ENCODE measurements at places on chromosomes 4 and X.

- no peak for DNase-seq
Observed at GRCh38 chr4:100926039-100926717, 408.4 kb upstream of the EMCN start.

- DNase-seq = no peak
Observed at GRCh38 chrX:129642641-129643040, 12.1 kb downstream of the APLN start.

DNA sequence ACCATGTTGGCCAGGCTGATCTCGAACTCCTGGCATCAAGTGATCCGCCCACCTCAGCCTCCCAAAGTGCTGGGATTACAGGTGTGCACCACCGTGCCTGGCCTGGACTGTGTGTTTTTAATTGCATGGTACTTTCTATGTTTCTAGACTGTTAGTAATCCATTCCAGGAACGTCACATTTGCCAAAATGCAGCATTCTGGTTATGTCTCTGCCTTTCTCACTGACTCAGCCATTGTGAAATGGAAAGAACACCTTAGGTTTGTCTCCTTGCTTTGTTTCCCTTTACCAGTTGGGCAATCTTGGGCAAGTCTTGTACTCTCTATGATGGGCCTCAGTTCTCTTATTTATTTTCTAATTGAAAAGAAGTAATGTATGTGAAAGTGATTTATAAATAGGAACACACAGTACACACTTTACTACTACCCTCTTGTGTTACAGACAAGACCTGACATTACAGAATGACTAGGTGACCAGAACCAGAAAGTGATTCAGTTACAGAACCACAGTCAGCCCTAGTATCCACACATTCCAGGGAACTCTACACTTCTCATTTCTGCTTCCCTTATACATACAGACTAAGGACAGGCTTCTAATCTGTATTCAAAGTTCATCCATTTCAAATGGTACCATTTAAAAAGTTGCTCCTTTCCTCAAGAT, 187.1 kb downstream of the MGST2 start:
- no peak for DNase-seq

- no peak for DNase-seq
Observed at GRCh38 chr4:123682931-123683330, 286.3 kb downstream of the SPRY1 start.

- DNase-seq = no peak
Observed at GRCh38 chr4:13970349-13970748, 342.8 kb upstream of the BOD1L1 start.
